ENCODE measurements at places on chromosomes 3 and 15.

DNA sequence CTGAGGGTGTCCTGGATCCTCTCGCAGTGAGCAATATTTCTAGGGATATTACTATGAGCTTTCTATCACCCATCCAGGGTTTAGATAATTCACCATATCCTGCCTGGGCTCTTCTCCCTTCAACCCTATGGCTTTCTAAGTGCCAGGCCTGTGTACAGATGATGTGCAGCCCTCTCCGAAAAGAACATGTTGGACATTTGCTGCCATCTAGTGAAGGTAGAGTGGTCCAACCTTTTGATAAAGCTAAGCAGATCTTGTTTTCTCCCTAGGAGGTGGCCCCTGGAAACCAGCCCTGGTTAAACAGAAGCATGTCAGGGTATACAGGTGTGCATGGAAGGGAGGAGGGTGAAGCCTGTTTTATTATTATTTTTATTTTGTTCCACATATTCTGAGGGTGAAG lies 27.9 kb upstream of the SCN10A start:
- peak; percentile 52 for DNase-seq

GRCh38 chr3:177652556-177653291 lies 455.4 kb upstream of the TBL1XR1 start:
- no peak for DNase-seq

- DNase-seq, result no peak
Measured at GRCh38 chr3:136351905-136352304, 101.8 kb downstream of the PCCB start.

- no peak for DNase-seq
Measured at GRCh38 chr3:124763644-124764358, 33.5 kb downstream of the UMPS start.

DNA sequence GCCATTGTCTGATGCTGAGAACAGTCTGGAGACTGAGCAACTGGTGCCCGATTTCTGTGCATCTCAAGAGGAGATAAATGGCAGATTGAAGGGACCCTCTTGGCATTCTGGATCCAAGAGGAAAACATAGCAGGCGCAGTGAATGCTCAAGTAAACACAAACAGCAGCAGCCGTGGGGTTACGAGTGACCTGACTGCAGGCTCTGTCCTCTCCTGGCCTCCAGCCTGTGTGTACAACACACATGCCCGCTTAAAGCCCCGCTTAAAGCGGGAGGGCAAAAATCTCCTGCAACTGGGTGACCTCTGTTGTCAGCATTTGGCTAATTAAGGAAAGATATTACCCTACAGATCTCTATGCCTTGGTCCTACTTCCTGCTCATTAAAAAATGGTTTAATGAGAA lies 120.5 kb downstream of the GREM1 start:
- no peak for DNase-seq

DNA sequence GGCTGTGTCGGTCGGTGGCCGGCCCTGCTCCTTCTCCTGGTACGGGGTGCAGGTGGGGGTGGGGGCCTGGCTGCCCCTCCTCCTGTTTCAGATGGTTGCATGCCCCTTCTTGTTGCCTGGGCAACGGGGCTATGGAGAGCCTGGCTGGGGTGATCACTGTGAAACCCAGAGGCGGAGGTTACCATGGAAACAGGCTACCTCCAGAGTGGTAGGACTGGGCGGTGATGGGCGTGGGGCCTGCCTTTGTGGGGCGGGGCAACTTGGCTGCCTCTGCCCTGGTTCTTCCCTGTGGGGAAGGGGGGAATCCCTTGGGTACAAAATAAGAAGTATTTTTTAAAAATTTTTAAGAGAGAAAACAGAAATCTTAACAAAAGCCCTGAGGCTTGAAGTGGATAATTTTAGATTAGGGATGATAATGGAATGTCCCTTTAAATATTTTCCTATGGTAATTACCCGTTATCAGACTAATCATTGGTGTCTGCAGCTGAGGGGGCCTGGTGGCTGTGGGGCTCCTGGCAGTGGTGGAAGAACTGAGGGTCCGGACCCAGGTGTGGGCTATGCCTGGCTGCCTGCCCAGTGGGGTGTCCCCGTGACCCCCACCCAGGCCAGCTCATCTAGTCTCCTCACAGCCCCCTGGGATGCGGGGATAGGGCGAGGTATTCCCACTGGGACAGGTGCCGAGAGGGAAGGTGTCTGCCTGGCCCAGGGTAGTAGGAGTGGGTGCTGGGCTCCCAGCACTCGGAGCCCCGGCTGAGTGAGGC lies 32.5 kb downstream of the PLXNA1 start:
- DNase-seq, result no peak

GRCh38 chr3:43246976-43247375 lies 39.4 kb upstream of the SNRK start:
- no peak for DNase-seq

GRCh38 chr3:185549651-185550111 lies 2.7 kb downstream of the LIPH start:
- peak; percentile 5 for DNase-seq
